Forelimb muscle (tissue), 1 donor: ENCODE measurements at places on chromosomes 16 and 17. TPM values are rescaled to one million over a fixed set of nuclear protein-coding genes. Genes with fewer than 3 reads are reported as not detected.

The CNEP1R1 gene
- 18.4 TPM for polyA plus RNA-seq

DNA sequence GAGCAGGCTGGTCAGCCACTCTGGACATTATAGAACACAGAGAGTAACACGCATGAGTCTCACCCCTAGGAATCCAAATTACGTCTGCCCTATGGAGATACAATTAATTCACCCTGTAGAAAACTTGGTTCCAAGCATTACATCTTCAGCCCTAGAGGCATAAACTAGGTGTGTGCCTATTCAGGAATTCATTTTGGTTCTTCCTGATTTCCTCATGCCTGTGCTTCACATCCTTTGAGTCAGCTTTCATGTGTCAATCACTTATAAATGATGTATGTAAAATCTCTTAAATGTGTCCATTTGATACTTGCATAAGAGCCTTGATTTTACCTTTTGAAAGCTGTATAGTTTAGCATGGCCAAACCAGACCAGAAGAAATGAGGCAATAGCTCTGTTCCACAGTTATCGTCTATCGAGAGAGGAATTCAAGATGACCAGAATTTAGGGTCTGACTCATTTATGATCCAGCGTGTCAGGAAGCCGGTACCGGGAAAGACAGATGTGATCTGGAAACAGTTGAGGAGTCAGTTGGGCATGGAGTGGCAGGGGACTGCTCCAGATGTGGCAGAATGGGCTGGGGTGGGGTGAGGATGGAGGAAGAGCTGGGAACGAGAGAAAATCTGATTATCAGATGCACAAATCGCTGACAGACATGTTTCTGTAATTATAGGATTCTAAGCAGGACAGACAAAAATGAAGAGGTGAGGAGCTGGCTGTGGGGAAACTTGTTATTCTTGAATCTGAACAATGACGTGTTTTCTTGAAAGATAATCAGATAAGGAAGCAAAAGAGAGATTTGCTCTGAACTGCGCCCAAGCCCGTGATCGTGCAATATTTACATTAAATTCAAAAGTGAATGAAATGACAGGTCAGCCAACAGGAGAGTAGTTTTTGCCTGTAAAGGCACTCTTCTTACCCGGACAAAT is 76.7 kb downstream of the C16orf95 start:
- DNase-seq, result no peak

- DNase-seq, result no peak
These were observed 12.2 kb downstream of the CLEC3A start for GRCh38 chr16:78034530-78034929.

GRCh38 chr16:50697881-50698767 is 4.7 kb downstream of the NOD2 start:
- no peak for DNase-seq

DNA sequence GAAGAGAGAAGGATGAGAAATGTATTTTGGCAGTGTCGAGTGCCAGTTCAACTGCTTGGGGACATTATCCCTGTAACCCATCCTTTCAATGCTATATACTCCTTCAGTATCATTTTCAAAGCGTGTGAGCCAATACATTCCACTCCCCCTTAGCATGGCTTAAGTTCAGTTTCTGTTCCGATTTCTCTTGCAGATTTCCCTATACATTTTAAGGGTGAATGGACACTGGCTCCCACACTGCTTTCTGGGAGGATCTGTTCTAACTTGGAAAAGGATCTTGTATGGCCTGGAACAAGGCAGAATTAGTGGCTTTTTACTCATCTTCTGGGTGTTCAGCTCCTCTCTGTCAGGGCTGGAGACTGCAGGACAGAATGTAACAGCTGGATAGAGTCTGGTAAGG is 333.8 kb downstream of the HAPSTR1 start:
- no peak for DNase-seq

The KRTAP4-8 gene
- polyA plus RNA-seq, result not detected

- no peak for DNase-seq
These were observed 126.6 kb downstream of the RPTOR start for GRCh38 chr17:80671039-80671824.

DNA sequence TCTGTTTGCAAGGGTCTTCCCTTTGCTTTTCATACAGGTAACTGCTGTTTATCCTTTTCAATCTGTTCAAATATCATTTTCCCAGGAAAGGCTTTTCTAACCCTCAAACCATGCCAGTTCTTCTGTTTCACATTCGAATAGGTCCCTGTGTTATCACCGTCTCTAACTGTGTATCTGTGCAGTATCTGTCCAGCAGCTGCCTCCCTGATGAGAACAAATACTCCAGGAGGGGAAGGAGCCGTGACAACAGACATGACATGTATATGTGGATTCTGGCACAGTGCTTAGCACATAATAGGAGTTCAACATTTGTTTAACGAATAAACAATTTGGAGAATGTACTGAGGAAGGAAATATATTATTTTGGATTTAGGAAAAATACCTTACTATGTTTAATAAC is 95.7 kb downstream of the STX8 start:
- no peak for DNase-seq

The HYDIN gene
- 2.8 TPM for polyA plus RNA-seq

DNA sequence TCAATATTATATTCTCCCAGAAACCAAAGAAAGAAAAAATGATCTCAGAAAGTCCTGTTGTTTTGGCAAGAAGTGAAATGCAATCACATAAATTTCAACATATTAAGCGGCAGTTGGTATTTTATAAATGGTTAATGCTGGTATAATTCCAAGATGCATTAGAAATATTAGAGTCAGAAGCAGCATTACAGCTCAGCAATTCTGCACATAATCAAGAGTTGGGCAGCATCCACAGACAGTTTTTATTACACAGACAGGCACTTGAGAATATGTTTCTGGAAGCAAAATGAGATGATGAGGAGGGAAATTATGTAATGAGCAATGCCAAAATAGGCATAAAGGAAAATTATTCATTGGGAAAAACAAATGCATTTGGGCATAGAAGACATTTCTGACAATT is 148.1 kb downstream of the KCNJ2 start:
- no peak for DNase-seq

The ACSM2B gene
- 0.42 TPM for polyA plus RNA-seq

- no peak for DNase-seq
These were observed 61.1 kb downstream of the EMP2 start for GRCh38 chr16:10519297-10519696.

- DNase-seq, result no peak
These were observed 622.1 kb upstream of the CDH5 start for GRCh38 chr16:65744401-65744800.

The SAMD14 gene
- 4.3 TPM for polyA plus RNA-seq

DNA sequence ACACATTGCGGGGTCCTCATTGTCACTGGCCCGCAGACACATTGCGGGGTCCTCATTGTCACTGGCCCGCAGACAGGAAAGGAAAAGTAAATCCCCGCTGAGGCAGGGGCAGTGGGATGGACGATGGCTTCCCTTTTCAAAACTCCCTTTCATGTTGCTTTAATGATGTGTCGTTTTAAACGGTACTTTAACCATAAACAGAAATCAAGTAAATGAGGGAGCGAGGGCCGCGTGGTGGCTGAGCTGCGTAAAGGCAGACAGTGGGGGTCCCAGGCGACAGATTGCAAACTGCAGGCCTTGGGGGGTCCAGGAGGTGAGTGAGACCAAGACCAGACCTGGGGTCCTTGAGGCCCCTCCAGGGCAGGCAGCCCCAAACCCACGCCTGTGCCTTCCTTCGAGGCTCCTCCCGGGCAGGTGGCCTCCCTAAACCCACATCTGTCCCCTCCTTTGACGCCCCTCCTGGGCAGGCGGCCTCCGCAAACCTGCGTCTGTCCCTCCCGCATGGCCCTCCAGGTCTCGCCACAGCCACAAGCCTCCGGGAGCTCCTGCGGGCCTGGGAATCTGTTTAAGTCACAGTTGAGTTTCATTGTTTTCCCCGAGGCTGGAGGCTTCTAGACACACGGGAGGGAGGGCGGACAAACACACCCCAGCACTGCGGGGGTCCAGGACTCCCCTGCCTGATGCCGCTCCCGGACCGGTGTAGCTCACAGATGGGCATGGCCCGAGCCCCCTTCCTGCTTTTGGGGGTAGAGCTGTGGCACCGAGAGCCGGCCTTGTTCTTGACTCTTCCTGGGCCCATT is 7.3 kb downstream of the PIEZO1 start:
- DNase-seq, result no peak

DNA sequence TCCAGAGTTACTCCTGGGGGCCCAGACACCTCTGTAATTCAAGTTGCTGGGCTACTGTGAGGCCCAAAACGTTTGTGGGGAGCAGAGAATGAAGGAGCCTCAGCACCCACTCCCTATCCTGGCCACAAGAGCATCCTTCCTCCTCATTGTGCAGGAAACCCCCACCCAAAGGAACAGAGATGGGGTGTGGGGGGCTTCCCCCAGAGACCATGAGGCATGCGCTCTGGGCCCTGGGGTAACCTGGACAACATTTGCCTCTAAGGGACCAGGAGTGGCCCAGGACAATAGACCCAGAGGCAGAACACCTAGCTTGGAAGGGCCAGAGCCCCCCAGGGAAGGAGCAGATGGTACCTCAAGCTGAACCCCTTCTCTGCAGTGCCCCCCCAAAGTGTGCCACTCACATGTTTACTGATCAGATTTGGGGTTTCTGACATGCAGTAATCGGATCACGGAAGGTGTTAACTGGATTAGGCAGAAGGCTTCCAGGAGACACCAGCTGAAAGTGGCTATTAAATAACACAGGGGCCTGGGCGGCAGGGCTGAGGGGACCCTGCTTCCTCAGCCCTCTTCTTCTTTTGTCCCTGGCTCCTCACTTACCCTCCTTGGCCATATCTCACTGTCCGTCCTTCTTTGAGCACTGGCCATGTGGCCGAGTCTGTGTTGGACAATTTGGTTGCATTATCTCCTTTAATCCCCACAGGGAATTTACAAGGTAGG is 50.8 kb downstream of the SDK2 start:
- DNase-seq, result no peak

DNA sequence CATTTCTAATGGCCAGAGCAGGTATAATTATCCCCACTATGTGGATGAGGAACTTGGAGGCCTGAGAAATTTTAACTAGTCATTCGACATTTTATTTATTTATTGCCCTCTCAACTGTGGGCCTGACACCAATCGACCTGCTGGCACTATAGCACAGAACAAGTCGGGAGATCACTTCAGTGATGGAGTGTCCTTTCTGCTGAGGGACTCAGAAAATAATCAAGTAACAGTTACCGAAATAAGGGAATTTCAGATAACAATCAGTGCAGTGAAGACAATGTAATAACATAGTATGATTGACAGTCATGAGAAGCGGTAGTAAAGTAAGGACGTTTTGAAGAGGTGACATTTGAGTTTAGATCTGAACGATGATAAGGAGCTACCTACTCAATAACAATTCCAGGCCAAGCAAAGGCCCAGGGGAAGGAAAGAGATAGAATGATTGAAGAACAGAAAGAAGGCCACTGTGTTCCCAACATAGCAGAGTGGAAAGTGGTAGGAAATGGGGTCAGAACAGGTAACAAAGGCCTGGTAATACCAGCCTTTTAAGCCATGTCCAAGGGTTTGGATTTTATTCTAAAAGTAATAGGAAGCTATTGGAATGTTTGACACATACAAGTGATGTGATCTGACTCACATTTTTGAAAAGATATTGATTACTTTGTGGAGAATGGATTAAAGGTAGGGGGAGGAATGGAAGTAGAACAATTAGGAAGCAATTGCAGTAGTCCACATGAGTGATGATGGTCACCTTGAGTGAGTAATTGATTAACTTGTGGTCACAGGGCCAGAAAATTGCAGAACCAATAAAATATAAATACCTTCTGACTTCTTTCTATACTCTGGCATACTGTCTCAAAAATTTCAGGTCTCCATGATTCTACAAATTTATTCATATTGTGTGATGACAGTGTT is 1.4 kb downstream of the STXBP4 start:
- no peak for DNase-seq

GRCh38 chr17:40978575-40979151 is 5.5 kb downstream of the KRT40 start:
- DNase-seq, result no peak

DNA sequence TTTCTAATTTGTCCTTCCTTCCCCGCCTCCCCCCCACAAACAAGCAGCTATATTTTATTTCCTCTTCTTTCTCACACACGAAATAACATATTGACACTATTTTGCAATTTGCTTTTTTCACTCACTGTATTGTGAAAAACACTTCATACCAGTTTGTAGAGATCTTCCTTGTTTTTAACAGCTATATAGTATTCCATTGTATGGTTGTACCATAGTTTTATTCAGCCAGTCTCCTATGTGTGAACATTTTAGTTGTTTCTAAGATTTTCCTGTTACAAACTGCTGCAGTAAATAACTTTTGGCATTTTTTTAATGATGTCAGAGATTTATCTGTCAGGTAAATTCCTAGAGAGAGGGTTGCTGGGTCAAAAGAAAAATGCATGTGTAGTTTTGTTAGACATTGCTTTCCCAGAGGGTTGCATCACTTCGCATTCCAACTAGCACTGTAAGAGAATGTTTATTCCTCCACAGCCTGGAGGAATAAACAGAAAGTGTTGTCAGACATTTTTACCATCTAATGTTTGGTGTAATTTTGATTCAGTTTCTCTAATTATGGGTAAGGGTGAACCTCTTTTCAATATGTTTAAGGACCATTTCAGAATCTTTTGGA is 101.2 kb downstream of the MRTFB start:
- DNase-seq, result no peak

The KRTAP2-3 gene
- polyA plus RNA-seq, result not detected

DNA sequence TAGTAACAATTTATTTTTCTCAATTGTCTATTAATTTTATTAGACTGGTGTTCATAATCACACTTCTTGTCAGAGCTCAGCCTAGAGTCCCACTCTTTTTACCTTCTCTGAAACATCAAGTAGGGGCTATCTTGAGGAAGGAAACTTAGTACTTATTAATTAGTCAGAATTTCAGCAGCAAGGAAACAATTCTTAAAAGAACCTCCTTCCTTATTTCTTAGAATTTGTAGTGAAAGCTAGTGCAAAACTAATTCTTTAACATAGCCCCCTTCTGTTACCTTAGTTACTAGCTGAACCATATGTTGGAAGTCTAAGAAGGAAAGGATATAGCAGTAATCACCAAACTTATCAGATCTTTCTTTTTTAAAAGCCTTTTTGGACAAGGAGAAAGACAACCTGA is 35.2 kb downstream of the MAP2K4 start:
- DNase-seq, result no peak
